8988T (cell line): ENCODE measurements at places on chromosomes 1 and 21.

- no peak for DNase-seq
Measured at GRCh38 chr1:40532062-40532389, 589 bp downstream of the ZNF684 start.

DNA sequence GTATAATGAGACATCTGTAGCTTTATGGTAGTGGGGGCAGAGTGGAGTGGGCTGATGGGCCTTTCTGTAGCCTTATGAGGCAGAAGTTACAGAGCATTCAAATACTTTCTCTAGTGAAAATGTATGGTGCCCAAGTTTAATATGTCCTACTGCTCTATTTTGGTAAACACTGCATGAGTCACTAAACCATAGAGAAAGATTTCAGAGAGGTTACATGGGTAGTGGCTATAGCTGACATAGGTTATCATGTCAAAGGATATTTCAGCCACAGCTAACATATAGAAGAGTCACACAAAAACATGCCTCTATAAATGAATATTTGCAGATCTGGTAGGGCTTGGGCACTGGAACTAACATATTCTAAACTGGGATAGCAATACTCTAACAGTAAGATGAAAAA is 212.4 kb upstream of the USP25 start:
- no peak for DNase-seq

GRCh38 chr1:88327391-88328267 is 356.4 kb upstream of the PKN2 start:
- DNase-seq: no peak

DNA sequence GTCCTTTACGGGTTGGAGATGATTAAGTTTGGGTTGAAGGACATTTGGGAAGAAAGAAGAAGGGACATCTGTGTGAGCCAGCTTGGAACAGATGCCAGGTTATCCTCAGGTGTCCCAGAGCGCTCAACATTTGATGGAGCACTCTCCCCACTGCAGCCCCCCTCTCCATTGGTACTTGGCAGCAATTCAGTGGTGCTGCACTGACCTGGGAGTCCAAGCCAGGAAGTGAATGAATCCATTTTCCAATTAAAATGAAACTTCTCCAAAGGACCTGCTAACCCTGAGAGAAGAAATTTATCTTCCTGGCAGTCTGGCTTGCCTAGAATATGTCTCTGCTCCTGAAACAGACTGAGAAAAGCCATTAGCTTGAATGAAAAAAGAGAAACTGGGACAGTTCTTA is 67.1 kb downstream of the FGGY start:
- DNase-seq: no peak

DNA sequence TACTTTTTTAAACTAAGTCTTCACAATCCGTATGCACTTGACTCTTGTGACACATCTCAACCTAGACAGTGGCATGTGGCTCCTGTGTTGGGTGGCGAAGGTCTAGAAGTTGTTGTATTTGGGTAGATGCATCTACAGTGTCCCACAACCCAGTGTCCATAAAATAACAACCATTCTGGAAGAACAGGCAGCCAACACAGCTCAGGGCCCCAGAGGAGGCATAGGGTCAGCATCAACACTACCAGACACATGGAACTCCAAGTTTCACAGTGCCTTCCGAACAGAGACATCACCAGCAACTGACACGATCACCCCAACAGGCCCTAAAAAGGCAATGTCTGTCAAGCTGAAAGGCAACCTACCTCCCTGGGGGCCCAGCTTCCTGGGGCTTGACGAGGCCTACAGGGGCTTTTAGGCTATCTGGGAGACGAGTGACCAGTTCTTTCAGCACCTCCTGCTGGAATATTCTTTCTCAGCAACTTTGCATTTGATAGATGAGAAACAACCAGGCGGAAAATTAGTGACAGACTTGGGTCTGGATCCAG is 5.6 kb downstream of the SH3BP5L start:
- no peak for DNase-seq

- DNase-seq: peak; percentile 53
Measured at GRCh38 chr1:239814306-239814881, 277.3 kb upstream of the FMN2 start.

DNA sequence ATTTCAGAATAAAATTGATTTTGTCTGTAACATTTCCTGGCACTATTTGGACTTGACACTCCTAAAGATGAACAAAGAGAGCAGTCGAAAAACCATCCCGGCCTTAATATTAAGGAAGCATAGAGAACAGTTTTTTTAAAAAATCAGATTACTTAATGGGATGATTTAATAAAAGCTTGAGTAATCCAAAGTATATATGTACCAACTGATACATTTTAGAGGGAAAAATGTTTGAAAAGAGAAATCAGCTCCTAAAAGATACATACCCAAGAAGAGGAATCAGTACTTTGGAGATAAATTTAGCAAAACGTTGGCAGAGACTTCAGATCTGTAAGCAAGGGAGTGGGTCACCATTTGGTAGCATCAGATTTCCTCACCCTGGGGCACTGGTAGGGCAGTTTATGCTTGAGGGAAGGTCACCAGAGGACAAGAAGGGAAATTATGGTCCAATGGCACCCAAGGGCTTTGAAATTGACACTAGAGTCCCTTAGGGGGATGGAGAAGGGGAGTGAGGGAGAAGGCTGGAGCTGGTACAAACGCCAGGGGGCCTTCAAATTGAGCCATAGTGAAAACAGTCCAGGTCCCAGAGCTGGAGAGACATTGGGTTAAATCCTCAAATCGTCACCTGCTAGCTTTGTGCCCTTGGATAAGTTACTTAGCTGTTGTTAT is 5.9 kb downstream of the SLAMF7 start:
- no peak for DNase-seq

DNA sequence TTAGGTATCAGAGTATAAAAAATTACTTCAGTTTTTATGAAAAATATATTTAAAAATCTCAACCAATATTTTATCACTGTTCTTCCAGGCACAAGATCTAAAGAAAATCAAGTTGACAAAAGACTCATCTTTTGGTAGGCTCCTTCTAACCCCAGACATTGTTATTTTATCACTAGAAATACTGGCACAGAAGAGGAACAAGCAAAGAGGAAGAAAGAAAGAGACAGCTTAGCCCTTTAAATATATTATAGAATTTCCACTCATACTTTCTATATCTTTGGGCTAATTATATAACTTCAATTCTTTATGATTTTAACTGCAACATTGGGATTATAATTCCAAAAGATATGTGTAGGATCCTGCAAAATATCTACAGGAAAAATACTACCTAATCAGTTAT is 32.4 kb downstream of the SPTA1 start:
- no peak for DNase-seq

- DNase-seq: no peak
Measured at GRCh38 chr1:3743421-3743820, 8.8 kb upstream of the CCDC27 start.

- no peak for DNase-seq
Measured at GRCh38 chr1:233215135-233215760, 80.3 kb downstream of the PCNX2 start.

DNA sequence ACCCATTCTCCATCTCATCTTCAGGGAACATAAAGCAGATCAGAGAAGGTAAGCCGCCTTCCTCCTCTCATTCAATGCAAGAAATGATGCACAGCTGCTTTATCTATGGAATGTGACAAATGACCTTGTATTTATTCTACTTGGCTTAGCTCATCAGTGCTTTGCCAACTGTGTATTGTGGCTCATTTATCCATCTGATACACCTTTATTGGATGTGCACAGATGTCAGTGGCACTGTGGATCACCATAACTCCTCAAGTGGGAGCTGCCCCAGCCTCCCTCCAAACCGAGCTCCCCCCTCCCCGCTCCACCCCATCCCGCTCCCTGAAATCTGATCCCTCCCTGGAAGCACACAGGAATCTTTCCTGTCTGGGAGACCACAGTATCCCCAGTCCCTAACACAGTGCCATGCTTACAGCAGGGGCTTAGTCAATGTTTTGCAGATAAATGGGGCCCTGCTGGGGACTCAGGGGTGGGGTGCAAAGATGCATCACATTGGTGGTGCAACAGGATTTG is 156.0 kb upstream of the RAB4A start:
- no peak for DNase-seq

- DNase-seq: peak; percentile 12
Measured at GRCh38 chr1:199859491-199859933, 168.0 kb upstream of the NR5A2 start.

DNA sequence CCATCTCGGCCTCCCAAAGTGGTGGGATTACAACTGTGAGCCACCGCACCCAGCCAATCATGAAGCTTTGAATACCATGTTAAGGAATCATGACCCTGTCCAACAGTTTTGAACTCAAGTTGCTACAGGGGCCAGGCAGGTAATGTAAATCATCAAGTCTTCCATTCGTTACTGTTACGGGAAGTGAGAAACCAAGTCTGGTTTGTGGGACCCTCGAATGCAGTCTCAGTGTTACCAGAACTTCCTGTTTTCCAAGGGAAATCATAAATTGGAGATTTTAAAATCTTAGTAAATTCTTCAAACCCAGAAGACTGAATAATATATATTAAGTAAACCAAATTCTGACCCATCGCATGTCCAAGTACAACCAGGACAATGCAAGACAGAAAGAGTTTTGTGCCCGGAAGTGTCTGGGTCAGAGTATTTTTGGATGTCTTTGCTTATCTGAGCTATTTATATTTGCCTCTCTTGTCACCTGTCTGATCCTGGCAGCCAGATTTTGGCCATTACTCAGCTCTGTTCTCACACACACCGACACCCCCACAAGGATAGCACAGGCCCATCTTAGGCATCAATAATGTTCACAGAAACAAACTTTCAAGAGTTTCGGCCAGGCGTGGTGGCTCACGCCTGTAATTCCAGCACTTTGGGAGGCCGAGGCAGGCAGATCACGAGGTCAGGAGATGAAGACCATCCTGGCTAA is 8.8 kb downstream of the ATP5IF1 start:
- DNase-seq: no peak

- no peak for DNase-seq
Measured at GRCh38 chr1:194369060-194369459, 1182.6 kb upstream of the B3GALT2 start.

GRCh38 chr1:14083706-14084105 is 383.7 kb downstream of the PRDM2 start:
- DNase-seq: no peak

DNA sequence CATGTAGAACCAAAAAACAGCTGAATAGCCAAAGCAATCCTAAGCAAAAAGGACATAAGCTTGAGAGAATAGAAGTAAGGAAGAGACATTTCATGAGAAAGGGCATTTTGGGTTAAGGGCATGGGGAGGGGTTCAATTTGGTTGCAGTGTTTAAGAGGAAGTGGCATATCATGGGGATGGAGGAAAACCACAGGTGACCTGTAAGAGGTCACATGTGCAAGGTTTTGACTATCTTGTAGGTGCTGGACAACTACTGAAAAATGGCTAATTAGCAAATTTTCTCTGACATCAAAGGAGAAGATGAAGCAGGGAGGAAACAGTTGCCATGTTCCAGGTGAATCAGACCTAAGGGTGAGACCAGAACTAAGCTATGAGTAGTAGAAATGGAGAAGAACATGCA is 31.3 kb upstream of the ROR1 start:
- DNase-seq: no peak

GRCh38 chr21:17736072-17736471 is 83.1 kb downstream of the C21orf91 start:
- no peak for DNase-seq

GRCh38 chr1:1954831-1955441 is 35.9 kb upstream of the TMEM52 start:
- DNase-seq: no peak

DNA sequence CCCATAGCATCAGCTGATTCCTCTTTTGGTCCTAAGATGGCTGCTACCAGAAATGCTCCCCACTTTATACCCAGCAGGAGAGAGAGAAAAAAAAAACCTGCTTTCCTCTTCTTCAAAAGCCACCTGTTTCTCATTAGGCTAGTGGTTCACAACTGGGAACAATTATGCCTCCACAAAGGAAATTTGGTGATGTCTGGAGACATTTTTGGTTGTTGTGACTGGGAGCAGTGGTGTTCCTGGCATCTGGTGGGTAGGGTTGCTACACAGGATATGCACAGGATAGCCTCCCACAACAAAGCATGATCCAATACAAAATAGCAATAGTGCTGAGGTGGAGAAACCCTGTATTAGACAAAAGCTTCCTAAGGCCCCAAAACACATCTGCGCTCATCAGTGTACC is 38.5 kb upstream of the SGIP1 start:
- DNase-seq: no peak

DNA sequence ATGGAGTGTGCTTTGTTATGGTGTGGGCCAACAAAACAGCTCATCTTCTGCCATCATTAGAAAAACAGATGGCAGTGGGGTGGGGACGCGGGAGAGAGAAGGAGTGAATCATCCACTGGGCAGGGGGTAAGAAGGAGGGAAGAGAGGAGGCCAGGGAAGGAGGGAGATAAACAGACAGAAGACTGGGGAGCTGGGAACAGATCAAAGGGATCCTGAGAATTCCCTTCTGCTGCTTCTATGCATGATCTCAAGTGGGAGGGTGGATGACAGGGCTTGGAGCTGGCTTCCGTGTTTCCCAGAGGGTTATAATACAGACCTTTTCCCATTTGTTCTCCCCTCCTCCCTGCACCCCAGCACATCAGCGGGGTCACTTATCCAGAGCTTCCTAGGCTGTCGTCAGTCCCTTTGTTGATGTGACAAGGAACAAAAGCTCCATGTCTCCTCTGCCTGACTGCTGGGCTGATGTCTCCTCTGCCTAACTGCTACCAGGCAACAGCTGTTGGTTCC is 338.6 kb downstream of the PAPPA2 start:
- no peak for DNase-seq

DNA sequence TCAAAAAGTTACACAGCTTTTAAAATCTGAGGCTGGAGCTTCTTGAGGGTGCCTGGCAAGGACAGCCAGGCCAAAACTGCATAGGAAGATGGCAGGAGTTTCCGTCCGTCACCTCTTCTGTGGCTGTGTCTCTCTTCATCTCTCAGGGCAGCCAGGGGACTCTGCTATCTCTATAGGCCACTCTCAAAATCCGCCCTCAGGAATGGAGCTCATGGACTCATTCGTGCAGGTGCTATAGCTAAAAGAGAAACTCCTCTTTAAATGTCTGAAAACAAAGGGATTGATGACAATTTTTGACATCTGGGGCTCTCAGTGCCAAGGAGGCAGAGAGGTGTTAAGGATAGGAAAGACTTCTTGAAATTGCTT is 27.2 kb downstream of the OVAAL start:
- no peak for DNase-seq

- no peak for DNase-seq
Measured at GRCh38 chr1:81340239-81340638, 460.5 kb upstream of the ADGRL2 start.

DNA sequence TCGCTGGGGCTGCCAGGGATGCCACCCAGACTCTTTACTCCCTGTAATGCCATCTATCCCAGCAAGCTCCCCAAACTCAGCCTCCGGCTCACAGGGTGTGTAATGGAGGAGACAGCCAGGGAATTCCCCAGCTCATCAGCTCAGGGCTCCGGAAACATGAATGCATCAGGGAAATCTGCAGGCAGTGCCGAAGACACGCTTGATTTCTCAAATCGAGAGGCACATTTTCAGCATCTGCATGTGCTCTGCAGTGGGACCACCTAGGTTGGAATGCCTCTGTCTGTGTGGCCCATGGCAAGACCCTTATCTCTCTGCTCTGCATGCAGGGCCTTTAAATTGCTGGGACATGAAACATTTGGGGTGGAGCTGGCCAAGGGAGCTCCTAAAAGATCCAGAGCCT is 170.1 kb downstream of the TRABD2B start:
- no peak for DNase-seq

GRCh38 chr1:214573386-214574318 is 22.2 kb upstream of the PTPN14 start:
- no peak for DNase-seq
